ENCODE measurements at places on chromosomes 1 and 21.

- no peak for DNase-seq
Measured at GRCh38 chr1:159307346-159308020, 5.3 kb downstream of the FCER1A start.

DNA sequence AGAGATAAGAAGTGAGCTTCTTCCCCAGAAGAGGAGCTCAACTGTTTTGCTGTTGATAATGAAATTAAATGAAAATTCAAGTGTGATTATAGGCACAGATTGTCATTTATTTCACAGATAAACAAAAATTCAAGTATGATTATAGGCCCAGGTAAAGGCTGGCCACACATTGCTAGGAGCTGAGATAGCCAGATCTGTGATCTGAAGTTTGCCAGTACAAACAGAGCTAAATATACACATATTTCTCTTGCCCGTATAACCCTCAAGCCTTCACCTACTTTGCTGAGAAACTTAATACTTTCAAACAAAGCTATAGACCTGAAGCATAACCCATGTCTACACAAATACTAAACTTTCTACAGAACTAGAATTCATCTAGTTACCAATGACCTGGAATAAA is 31.3 kb upstream of the NRIP1 start:
- no peak for DNase-seq

GRCh38 chr1:118397496-118397859 is 212.4 kb upstream of the SPAG17 start:
- DNase-seq, result no peak

- DNase-seq, result no peak
Measured at GRCh38 chr1:64472805-64473204, 2.9 kb downstream of the CACHD1 start.

GRCh38 chr1:166017395-166017794 is 149.4 kb downstream of the FAM78B start:
- no peak for DNase-seq
